Thoracic aorta (tissue), 2 donors: ENCODE measurements at places on chromosomes 4 and X. TPM values are rescaled to one million over a fixed set of nuclear protein-coding genes. Genes with fewer than 3 reads are reported as not detected.

IL2 gene
- total RNA-seq: not detected

THOC2 gene
- 123 TPM for total RNA-seq

DNA sequence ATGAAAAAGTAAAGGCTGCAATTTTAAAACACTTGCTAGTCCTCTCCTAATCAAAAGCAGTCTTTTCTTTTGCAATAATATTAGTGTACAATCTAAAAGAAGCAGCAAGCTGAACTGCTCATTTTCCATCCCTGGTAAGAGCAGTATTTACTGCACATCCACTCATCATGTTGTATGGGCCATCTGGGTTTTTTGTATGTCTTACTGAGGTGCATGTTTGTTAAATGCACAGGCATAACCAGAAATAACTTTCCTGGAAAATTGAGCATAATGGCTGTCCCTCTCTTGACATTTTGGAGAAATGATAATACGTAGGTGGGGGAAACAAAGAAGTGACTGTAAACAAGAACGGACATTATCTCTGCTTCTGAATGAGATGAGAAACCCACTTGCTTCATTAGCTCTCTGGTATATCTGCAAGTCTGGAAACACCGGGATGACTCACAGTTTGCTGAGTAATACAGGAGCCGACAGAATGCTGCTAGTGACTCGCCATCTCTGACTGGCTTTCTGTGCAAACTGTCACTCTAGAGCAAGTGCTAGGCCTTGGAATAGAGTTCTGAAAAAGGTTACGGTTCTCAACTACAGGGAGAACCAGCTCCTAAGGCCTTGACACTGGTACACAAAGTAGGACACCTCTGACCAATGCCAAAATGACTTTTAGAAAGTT lies 85.7 kb upstream of the MTM1 start:
- DNase-seq: peak; percentile 17

GRCh38 chrX:18668071-18668835 lies 3.7 kb downstream of the RS1 start:
- no peak for DNase-seq
